ENCODE measurements at places on chromosomes 7 and 10.

DNA sequence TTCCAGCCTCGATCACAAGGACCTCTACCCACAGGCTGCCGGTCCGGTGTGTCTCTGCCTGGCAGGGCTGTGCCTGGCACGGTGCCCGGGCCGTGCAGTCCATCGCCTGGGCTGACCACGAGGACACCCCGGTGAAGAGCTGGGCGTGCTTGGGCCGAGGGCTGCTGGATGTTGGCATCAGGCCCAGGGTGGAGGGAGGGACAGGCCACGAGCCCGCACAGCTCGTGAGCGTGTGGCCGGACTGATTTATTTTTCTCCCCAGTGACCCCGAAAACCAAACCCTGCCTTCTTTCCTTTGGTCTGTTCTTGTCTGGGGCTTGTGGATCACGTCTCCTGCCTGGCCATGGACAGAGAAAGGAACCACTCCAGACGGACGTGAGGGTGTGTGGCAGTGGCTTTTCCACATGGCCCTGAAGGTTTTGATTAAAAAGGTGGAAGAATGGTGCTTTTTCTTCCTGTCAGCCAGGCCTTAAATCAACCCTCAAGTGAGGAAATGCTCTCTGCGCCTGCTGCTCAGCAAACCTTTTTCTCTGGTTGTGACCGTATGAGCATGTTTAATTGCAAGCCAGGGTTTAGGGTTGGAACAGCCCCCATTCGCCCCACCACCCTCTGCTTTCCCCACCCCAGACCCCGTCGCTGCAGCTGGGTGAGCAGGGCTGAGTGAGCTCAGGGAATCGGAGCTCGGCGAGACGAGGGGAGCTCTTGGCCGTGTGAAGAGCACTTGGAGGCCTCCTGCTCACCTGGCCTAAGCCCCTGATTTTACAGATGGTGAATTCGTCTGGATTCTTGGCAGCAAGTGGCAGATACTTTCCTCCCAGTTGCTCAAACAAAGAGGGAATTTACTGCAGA, 130.1 kb downstream of the RGS10 start:
- DNase-seq, result no peak

- DNase-seq, result no peak
Measured at GRCh38 chr10:120349069-120349468, 108.0 kb upstream of the PLPP4 start.

- DNase-seq, result no peak
Measured at GRCh38 chr7:112168915-112169314, 37.3 kb downstream of the DOCK4 start.

- peak; percentile 87 for DNase-seq
Measured at GRCh38 chr7:105013816-105014692, at the start of gene KMT2E. KMT2E (plus strand) TSS chr7:105014205; CDS start chr7:105040953, 26,748 bp downstream.

- no peak for DNase-seq
Measured at GRCh38 chr7:44218418-44219201, 17.8 kb downstream of the YKT6 start.

DNA sequence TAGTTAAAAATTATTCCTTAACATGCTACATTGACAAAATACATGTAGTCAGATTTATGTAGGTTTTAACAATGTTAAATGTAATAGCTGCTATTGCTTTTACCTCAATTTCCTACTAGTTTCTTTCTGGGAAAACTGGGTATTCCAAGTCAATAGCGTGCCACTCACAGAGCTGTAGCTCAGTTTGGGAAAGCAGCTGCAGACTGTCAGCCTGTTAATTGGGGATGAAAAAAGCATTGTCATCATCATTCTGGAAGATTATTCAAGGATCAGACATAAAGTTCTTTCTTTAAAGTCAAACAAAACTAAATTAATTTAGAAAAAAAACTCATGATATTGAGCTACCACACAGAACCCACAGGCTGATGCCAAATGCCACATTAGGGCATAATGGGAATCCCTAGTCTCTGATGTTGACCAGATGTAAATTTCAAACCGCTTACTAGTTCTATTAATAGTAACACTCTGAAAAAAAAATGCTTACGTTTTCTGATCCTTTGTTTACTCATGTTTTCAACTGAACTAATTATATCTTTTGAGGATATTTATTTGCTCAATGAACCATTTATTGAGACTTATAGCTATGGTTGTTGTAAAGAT, 19.6 kb upstream of the AGMO start:
- no peak for DNase-seq

DNA sequence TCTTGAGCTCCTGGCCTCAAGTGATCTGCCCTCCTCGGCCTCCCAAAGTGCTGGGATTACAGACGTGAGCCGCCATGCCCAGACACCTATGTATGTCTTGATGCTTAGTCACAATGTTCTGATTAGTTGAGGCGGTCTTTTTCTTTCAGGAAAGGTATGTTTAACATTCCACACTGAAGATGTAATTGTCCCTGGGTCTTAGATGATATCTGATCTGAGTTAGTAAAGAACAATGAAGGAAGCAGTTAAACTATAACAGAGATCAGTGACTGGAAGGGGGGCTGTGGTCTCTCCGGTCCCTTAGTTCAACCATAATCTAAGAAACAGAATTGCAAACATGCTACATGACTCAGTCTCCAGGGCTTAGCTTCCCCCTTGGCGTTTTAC, 31.5 kb upstream of the SH2D4B start:
- DNase-seq, result no peak

DNA sequence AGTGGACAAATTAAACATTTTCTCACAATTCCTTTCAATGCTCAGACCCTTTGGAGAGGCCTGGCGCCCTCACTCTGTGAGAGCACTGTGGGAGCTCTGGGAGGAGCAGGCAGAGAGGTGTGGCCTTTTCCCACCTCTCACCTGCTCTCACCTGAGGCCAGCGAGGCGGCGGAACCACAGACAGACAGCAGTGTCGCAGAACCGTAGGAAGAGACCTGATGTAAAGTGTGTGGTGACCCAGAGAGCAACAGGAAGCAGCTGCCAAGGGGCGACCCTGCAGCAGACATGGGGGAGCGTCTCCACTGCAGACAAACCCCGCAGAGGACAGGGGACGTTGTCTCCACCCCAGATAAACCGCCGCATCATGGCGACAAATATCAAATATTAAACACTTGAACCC, 15.6 kb upstream of the PARP12 start:
- no peak for DNase-seq

- DNase-seq, result no peak
Measured at GRCh38 chr7:155509725-155510551, 36.4 kb downstream of the CNPY1 start.

DNA sequence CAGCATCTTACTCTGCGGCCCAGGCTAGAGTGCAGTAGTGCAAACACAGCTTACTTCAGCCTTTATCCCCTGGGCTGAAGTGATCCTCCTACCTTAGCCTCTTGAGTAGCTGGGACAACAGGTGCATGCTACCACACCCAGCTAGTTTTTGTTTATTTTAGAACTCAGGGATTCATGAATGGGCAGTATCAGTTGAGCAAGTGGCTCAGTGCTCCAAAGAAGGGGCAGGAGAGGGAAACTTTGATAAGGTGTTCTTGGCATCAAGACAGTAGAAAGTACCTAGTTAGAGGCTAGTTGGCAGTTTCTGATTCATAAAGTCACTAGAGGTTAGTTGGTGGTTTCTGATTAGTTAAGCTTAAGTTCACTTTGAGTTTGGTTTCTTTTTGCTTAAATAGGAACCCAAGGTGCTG, 18.4 kb downstream of the TRIM24 start:
- DNase-seq, result no peak

Data from effector CD4-positive, alpha-beta T cell (primary cell).